ENCODE measurements at places on chromosomes 6 and 20.

DNA sequence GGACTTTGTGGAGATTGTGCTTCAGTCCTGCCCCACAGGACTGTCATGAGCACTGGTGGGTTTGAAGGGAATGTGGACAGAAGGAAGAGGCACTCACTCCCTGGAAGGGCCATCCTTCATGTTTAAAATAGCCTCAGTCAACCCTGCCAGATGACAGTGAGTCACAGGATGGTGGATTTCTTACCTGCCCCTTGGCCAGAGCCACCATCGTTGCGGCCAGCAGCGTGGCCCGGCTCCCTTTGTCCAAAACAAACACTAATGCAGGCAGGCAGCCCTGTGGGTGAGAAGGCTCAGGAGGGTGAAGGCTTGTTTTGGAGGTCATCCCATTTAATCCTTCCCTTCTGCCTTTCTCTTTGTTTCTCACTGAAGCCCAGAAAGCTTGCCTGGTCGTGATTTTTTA is 422.7 kb downstream of the CD83 start:
- no peak overlapping the region for H3K27ac ChIP-seq
- no peak for DNase-seq
- no peaks in the 10 kb centered on the region for H3K36me3 ChIP-seq
- no peaks in the 10 kb centered on the region for H3K27me3 ChIP-seq
- peaks cover 19% of the 10 kb centered on the region for H3K4me1 ChIP-seq

GRCh38 chr20:32079655-32080109 is 27.6 kb downstream of the HCK start:
- DNase-seq, result no peak
- peaks cover 16% of the 10 kb centered on the region for H3K27me3 ChIP-seq
- no peak overlapping the region for H3K27ac ChIP-seq
- H3K4me1 ChIP-seq, result no peaks in the 10 kb centered on the region

- H3K36me3 ChIP-seq, result no peaks in the 10 kb centered on the region
- H3K4me1 ChIP-seq, result no peaks in the 10 kb centered on the region
- H3K27ac ChIP-seq, result no peak overlapping the region
These were observed 592.7 kb upstream of the POU3F2 start for GRCh38 chr6:98241630-98242029.

- H3K4me3 ChIP-seq, result no peak overlapping the region
- H3K4me1 ChIP-seq, result peaks cover 3% of the 10 kb centered on the region
- peaks cover 37% of the 10 kb centered on the region for H3K27me3 ChIP-seq
- no peak for DNase-seq
- H3K27ac ChIP-seq, result no peak overlapping the region
- H3K36me3 ChIP-seq, result no peaks in the 10 kb centered on the region
These were observed 194.8 kb downstream of the UNC5CL start for GRCh38 chr6:40844246-40844645.

DNA sequence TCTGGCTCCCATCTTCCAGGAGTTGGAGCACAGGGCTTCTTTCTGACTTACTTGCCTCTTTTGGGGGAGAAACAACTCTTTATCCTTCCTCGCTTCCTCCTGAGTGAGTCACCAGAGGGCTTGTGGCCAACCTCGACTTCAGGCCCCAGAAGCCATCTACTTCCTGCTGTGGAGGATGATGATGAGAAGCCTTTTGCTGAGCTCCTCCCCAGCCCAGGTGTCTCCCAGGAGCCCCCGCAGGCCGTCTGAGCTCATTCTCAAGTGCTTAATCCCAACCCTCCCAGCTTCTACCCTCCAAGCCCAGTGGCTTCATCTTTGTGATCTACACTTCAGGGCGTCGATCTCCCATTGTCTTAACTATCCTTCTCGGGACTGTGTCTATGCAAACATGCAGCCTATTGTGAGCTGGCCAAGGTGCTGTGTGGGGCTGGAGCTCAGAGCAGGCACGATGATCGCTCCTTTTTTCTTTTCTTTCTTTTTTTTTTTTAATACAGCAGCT is 27.9 kb downstream of the SDCBP2 start:
- DNase-seq, result peak; percentile 89
- H3K27ac ChIP-seq, result peak overlapping the region; percentile 92
- peaks cover 28% of the 10 kb centered on the region for H3K36me3 ChIP-seq

DNA sequence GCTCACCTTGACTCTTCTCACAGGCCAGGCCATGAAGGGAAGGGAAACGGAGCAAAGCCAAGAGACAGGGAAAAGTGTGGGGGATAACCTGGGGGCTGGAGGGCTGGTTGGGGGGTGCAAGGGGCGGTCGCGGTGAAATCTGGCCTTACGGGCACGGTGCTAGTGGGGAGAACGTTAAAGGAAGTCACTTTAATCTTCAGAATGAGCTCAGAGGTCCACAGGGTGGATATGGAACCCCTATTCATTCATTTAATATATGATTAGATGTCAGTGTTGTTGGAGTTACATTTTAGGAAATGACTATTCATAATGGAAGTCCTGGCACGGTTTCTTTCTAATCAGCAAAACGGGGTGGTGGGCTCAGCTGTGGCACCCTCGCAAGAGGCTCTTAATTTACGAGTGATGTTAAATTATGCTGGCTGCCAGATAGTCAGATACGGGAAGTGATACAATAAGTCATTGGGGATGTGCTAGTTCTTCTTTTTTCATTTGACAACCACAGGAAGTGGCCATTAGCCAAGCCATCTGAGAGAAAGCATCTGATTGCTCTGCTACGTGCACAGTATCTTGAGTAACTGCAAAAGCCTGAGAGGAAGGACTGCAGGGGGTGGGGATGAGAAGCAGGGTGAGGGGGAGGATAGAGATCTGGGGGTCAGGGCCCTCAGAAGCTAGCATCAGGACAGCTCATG is 253.0 kb downstream of the QKI start:
- H3K4me1 ChIP-seq, result peaks cover 16% of the 10 kb centered on the region
- no peaks in the 10 kb centered on the region for H3K36me3 ChIP-seq
- H3K4me3 ChIP-seq, result no peak overlapping the region
- H3K27ac ChIP-seq, result peak overlapping the region; percentile 71
- DNase-seq, result peak; percentile 42
- H3K27me3 ChIP-seq, result no peaks in the 10 kb centered on the region

GRCh38 chr6:105771313-105771970 is 314.7 kb upstream of the PRDM1 start:
- no peak overlapping the region for H3K4me3 ChIP-seq
- no peaks in the 10 kb centered on the region for H3K36me3 ChIP-seq
- H3K4me1 ChIP-seq, result no peaks in the 10 kb centered on the region
- DNase-seq, result no peak
- peaks cover 2% of the 10 kb centered on the region for H3K27me3 ChIP-seq

- H3K4me1 ChIP-seq, result peaks cover 55% of the 10 kb centered on the region
- H3K27ac ChIP-seq, result peak overlapping the region; percentile 84
- peak overlapping the region; percentile 85 for H3K4me3 ChIP-seq
These were observed 588 bp upstream of the ACSS2 start for GRCh38 chr20:34875642-34876405.

GRCh38 chr6:161029195-161029809 is 37.7 kb downstream of the MAP3K4 start:
- peaks cover 8% of the 10 kb centered on the region for H3K4me1 ChIP-seq
- DNase-seq, result no peak
- no peak overlapping the region for H3K4me3 ChIP-seq
- H3K36me3 ChIP-seq, result peaks cover 6% of the 10 kb centered on the region

DNA sequence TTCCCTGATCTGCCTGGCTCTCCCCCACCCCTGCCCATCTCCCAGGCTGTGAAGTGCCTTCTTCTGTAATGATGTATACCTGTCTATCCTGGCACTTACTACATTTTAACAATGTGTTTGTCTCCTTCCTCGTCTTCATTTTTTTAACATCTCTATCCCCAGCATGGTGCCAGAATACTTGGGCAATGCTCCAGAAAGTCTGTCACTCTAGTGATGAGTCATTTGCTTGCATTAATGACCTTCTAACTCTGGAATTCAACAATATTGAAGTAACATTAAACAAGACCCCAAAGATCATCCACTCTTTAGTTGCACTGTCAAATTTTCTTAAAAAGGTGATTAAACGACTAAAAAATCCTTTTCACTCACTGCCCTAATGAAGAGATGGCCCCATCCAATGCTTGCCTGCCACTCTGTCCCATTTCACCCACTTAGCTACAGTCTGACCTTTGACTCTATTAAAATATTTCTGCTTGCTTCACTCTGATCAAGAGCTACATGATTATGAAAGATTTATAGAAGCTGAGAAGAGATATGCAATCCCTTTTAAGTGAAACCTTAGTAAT is 7.7 kb upstream of the KLHL31 start:
- no peak for DNase-seq
- H3K27ac ChIP-seq, result no peak overlapping the region
- no peaks in the 10 kb centered on the region for H3K4me1 ChIP-seq
- H3K36me3 ChIP-seq, result no peaks in the 10 kb centered on the region

GRCh38 chr6:41815587-41815986 is 28.1 kb downstream of the TOMM6 start:
- peaks cover 3% of the 10 kb centered on the region for H3K27me3 ChIP-seq
- H3K4me3 ChIP-seq, result no peak overlapping the region
- H3K27ac ChIP-seq, result no peak overlapping the region
- DNase-seq, result no peak

- peaks cover 29% of the 10 kb centered on the region for H3K4me1 ChIP-seq
- peak overlapping the region; percentile 99 for H3K4me3 ChIP-seq
- peak; percentile 39 for DNase-seq
- peak overlapping the region; percentile 79 for H3K27ac ChIP-seq
- H3K27me3 ChIP-seq, result no peaks in the 10 kb centered on the region
These were observed 727 bp downstream of the EDEM2 start for GRCh38 chr20:35146299-35146919.

- peak overlapping the region; percentile 62 for H3K27ac ChIP-seq
- H3K4me1 ChIP-seq, result peaks cover 43% of the 10 kb centered on the region
- peaks cover 29% of the 10 kb centered on the region for H3K36me3 ChIP-seq
These were observed 2.3 kb downstream of the RNF114 start for GRCh38 chr20:49938173-49939163.

GRCh38 chr6:10951675-10952282 is 64.9 kb downstream of the SYCP2L start:
- no peak overlapping the region for H3K27ac ChIP-seq
- no peaks in the 10 kb centered on the region for H3K4me1 ChIP-seq
- H3K27me3 ChIP-seq, result peaks cover 11% of the 10 kb centered on the region
- no peak for DNase-seq

GRCh38 chr6:29490055-29490454 is 2.3 kb upstream of the MAS1L start:
- DNase-seq, result peak; percentile 6
- H3K4me3 ChIP-seq, result no peak overlapping the region
- no peak overlapping the region for H3K27ac ChIP-seq
- H3K27me3 ChIP-seq, result peaks cover 18% of the 10 kb centered on the region
- H3K36me3 ChIP-seq, result no peaks in the 10 kb centered on the region

GRCh38 chr6:170448751-170449630 is 104.1 kb downstream of the PSMB1 start:
- H3K27ac ChIP-seq, result no peak overlapping the region
- no peaks in the 10 kb centered on the region for H3K36me3 ChIP-seq
- H3K4me1 ChIP-seq, result peaks cover 1% of the 10 kb centered on the region
- no peak for DNase-seq

DNA sequence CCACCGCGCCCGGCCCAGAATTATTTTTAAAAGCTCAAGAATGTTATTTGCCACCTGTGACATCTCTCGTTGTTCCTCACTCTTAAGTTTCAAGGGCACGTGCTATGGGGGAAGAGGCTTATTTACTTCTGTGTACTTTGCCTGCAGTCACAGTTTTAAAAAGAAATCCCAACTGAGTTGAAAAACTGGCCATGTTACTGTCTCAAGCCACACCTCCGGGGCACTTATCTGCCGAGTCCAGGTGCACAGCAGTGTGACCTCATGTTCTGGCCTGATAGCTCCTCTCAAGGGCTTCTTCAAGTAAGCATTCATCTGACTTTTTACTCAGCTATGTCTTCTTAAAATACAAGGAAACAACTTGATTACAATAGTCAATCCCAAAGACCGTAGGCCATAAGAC is 34.5 kb downstream of the SHLD1 start:
- peaks cover 10% of the 10 kb centered on the region for H3K36me3 ChIP-seq
- H3K27ac ChIP-seq, result no peak overlapping the region
- peaks cover 9% of the 10 kb centered on the region for H3K4me1 ChIP-seq
- no peak for DNase-seq

GRCh38 chr20:9112541-9113515 is 43.9 kb downstream of the PLCB4 start:
- no peak overlapping the region for H3K27ac ChIP-seq
- H3K4me3 ChIP-seq, result no peak overlapping the region
- H3K36me3 ChIP-seq, result no peaks in the 10 kb centered on the region
- H3K4me1 ChIP-seq, result no peaks in the 10 kb centered on the region
- H3K27me3 ChIP-seq, result peaks cover 2% of the 10 kb centered on the region
- DNase-seq, result no peak

DNA sequence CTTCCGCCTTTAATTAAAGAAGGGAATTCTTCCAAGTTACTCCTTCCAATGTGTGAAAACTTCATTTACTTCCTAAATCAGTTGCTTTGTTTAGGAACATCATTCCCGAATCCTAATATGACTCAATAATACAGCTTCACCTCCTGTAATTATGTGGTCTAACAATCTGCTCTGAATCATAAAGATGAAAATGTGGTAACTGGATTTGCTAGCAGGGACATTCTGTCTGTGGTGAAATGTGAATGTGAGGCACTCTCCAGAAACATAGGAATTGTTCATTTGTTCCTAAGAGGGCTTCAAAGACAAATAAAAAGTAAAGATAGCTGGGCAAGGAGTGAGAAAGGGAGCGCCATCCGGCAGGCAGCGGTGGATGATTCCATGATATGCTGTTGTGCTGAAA is 678.1 kb downstream of the KIF16B start:
- no peak overlapping the region for H3K27ac ChIP-seq
- H3K27me3 ChIP-seq, result peaks cover 4% of the 10 kb centered on the region
- no peak overlapping the region for H3K4me3 ChIP-seq
- DNase-seq, result no peak
- H3K36me3 ChIP-seq, result no peaks in the 10 kb centered on the region
- peaks cover 13% of the 10 kb centered on the region for H3K4me1 ChIP-seq

GRCh38 chr6:6560909-6561308 is 27.6 kb upstream of the LY86 start:
- H3K4me3 ChIP-seq, result no peak overlapping the region
- H3K4me1 ChIP-seq, result peaks cover 53% of the 10 kb centered on the region
- peaks cover 12% of the 10 kb centered on the region for H3K36me3 ChIP-seq
- no peak overlapping the region for H3K27ac ChIP-seq
- H3K27me3 ChIP-seq, result peaks cover 17% of the 10 kb centered on the region

- peaks cover 61% of the 10 kb centered on the region for H3K27me3 ChIP-seq
- peak; percentile 23 for DNase-seq
- H3K4me1 ChIP-seq, result no peaks in the 10 kb centered on the region
- no peak overlapping the region for H3K27ac ChIP-seq
- no peaks in the 10 kb centered on the region for H3K36me3 ChIP-seq
These were observed 639 bp upstream of the RCAN2 start for GRCh38 chr6:46491628-46492547.

GRCh38 chr20:41342474-41343464 is 2.1 kb downstream of the LPIN3 start:
- no peak overlapping the region for H3K27ac ChIP-seq
- DNase-seq, result no peak
- peaks cover 13% of the 10 kb centered on the region for H3K4me1 ChIP-seq
- H3K36me3 ChIP-seq, result no peaks in the 10 kb centered on the region
- H3K4me3 ChIP-seq, result no peak overlapping the region

GRCh38 chr6:157762636-157763035 is 60.4 kb upstream of the SNX9 start:
- H3K27ac ChIP-seq, result peak overlapping the region; percentile 4
- no peak overlapping the region for H3K4me3 ChIP-seq
- peaks cover 71% of the 10 kb centered on the region for H3K4me1 ChIP-seq
- H3K27me3 ChIP-seq, result peaks cover 11% of the 10 kb centered on the region

DNA sequence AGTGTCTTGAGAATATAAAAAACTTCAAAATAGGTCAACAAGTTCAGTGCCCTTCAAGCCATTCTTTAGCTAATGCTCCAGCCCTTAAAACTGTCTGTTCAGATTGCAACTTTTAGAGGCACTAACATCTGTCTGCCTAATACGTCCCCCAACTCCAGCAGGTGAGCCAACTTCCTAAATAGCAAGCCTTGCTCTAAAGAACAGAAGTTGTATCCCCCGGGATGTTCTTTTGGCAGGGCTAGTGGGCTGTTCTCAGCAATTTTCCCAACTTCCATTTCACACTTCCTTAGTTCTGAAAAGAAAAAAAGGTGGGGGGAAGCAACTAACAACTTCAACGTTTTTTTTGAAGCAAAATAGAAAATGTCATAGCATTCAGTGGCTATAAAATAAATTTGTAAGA is 290.0 kb upstream of the PTCHD4 start:
- no peaks in the 10 kb centered on the region for H3K4me1 ChIP-seq
